ENCODE measurements at places on chromosomes 5 and 9.

GRCh38 chr5:135312255-135312935 lies 86.6 kb downstream of the MACROH2A1 start:
- no peak overlapping the region for H3K27ac ChIP-seq
- H3K27me3 ChIP-seq = no peaks in the 10 kb centered on the region
- no peaks in the 10 kb centered on the region for H3K36me3 ChIP-seq
- no peak overlapping the region for H3K4me3 ChIP-seq
- DNase-seq = no peak

- H3K27me3 ChIP-seq = peaks cover 5% of the 10 kb centered on the region
- no peaks in the 10 kb centered on the region for H3K4me1 ChIP-seq
- no peaks in the 10 kb centered on the region for H3K36me3 ChIP-seq
Observed at GRCh38 chr9:6576987-6577386, 68.5 kb downstream of the GLDC start.

DNA sequence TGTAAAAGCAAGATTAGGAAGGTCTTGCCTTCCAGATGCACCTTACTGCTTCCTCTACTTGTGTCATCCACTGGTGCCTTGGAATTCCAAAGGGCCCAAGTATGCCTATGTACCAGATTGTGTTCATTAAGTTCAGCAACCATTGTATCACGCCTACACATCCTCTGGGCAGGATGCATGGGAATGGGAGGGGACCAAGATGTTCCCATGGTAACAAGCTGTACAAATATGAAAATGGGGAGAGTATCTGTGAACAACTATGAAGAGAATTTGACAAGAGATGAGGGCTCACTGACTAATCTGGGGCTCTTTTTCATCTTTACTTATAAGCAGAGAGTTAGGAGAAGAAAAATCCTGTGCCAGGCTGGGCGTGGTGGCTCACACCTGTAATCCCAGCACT lies 137.8 kb upstream of the MAP1B start:
- no peak for DNase-seq
- H3K4me3 ChIP-seq = no peak overlapping the region
- H3K27ac ChIP-seq = no peak overlapping the region
- H3K27me3 ChIP-seq = peaks cover 2% of the 10 kb centered on the region
- no peaks in the 10 kb centered on the region for H3K36me3 ChIP-seq

- H3K27ac ChIP-seq = no peak overlapping the region
- no peak overlapping the region for H3K4me3 ChIP-seq
- DNase-seq = no peak
- no peaks in the 10 kb centered on the region for H3K27me3 ChIP-seq
Observed at GRCh38 chr5:108278285-108279240, 103.3 kb downstream of the FBXL17 start.

GRCh38 chr9:137725598-137725997 lies 106.8 kb downstream of the EHMT1 start:
- peaks cover 45% of the 10 kb centered on the region for H3K4me1 ChIP-seq
- H3K27me3 ChIP-seq = no peaks in the 10 kb centered on the region
- DNase-seq = no peak
- peaks cover 78% of the 10 kb centered on the region for H3K36me3 ChIP-seq
- H3K27ac ChIP-seq = no peak overlapping the region
- no peak overlapping the region for H3K4me3 ChIP-seq

- no peaks in the 10 kb centered on the region for H3K4me1 ChIP-seq
- no peak overlapping the region for H3K27ac ChIP-seq
- no peaks in the 10 kb centered on the region for H3K36me3 ChIP-seq
- no peaks in the 10 kb centered on the region for H3K27me3 ChIP-seq
- no peak overlapping the region for H3K4me3 ChIP-seq
Observed at GRCh38 chr9:25322142-25322541, 356.1 kb downstream of the TUSC1 start.

GRCh38 chr9:108569624-108570023 lies 286.2 kb downstream of the ACTL7B start:
- no peak overlapping the region for H3K27ac ChIP-seq
- H3K4me3 ChIP-seq = no peak overlapping the region
- peaks cover 9% of the 10 kb centered on the region for H3K27me3 ChIP-seq
- no peak for DNase-seq

DNA sequence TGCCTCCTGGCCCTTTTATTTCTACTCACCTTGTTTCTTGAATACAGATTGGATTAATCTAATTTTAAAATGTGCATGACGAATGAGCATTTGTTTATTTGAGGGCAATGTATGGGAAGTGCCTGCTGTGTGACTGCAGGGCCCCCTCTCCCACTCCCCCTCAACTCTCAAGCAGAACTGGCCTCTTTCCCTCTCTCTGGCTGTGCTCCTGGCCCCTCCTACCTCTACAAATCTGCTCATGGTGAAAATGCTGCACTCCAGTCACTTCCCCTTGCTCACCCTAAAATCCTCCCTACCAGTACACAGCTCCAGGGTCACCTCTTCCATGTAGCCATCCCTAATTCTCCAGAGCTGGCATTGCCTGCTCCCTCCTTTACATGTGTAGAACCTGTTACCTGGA lies 17.2 kb upstream of the NDST1 start:
- H3K27ac ChIP-seq = no peak overlapping the region
- peaks cover 7% of the 10 kb centered on the region for H3K4me1 ChIP-seq
- peaks cover 5% of the 10 kb centered on the region for H3K27me3 ChIP-seq
- no peaks in the 10 kb centered on the region for H3K36me3 ChIP-seq
- no peak overlapping the region for H3K4me3 ChIP-seq

DNA sequence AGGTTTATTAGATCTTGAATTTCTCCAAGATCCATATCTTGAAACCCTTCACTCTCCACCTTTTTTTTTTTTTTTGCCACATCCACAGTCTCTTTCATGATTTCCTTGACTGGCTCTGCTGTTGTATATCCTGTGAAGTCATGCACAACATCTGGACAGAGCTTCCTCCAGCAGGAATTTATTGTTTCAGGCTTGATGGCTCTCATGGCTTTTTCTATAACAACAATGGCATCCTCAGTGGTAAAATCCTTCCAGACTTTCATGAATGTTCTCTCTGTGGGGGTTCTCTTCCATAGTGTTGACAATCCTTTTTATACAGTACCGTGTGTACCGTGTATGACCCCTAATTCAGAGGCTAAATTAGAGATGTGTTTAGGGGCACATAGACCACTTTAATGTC lies 24.0 kb downstream of the RANBP17 start:
- no peaks in the 10 kb centered on the region for H3K36me3 ChIP-seq
- H3K27me3 ChIP-seq = peaks cover 2% of the 10 kb centered on the region
- no peak overlapping the region for H3K4me3 ChIP-seq
- H3K27ac ChIP-seq = no peak overlapping the region
- no peaks in the 10 kb centered on the region for H3K4me1 ChIP-seq

DNA sequence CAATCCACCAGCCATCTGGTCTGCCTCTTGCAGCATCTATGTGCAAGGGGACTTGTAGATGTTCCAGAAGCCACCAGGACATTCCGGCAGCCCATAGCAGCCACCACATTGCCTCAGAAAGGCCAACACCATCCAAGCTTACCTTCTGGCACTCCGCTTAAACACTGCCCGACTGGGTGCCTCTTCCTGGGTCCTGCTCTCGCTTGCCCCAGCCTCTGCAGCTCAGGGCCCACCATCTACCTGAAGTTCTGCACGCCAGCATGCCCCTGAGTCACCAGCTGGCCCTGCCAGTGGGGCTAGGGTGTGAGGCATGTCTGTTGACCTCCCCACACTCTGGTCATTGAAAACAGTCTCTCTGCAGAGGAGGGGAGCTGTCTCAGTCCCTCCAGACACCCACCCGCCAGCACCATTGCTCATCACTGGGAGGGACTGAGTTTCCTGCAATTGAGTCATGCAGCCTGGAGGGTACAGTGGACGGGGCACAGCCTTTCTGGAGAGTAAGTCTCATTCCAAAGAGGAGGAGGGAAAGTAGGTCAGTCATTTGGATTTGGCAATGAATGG lies 16.9 kb upstream of the COL5A1 start:
- no peaks in the 10 kb centered on the region for H3K36me3 ChIP-seq
- no peak overlapping the region for H3K4me3 ChIP-seq
- no peak overlapping the region for H3K27ac ChIP-seq
- no peaks in the 10 kb centered on the region for H3K4me1 ChIP-seq
- H3K27me3 ChIP-seq = no peaks in the 10 kb centered on the region

DNA sequence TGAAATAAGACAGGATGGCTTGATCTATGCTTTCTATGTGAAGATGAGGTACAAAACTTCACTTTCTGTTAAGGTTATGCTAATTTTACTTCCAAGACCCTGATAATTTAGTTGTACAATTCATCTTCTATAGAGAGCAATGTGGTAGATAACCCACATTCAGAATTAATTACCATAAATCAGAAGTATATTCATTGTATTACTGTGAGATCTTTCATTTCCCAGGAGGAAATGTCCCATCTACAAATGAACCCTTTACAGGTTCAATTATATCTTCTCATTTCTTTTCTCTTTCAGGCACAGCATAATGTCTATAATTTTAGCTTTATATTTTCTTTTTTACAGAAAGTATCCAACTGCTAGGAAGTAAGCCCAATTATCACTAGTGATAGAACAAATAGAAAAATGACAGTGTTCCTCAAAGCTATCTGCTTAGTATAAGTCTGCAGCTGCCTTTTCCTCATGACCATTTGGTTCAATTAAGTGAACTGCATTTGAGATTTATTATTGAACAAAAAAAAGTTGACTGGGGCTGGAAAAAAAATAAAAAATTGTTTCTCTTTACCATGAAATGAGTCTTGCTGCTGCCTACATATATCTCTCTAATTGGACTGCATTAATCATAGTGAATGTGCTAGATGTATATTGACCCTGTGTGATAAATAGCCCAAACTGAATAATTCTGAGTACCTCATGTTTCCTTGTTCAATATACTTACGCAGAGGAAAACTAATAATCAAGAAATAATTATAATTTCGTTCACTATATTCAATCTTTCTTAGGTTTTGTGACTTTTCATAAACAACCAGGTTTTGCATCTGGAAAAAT lies 1329.4 kb downstream of the PTPRD start:
- no peaks in the 10 kb centered on the region for H3K27me3 ChIP-seq
- no peak for DNase-seq
- H3K4me1 ChIP-seq = no peaks in the 10 kb centered on the region
- H3K4me3 ChIP-seq = no peak overlapping the region

- no peaks in the 10 kb centered on the region for H3K27me3 ChIP-seq
- H3K4me3 ChIP-seq = no peak overlapping the region
- peaks cover 4% of the 10 kb centered on the region for H3K36me3 ChIP-seq
- no peak overlapping the region for H3K27ac ChIP-seq
Observed at GRCh38 chr9:123261006-123261677, 7.2 kb downstream of the STRBP start.
